ENCODE measurements at places on chromosomes 12 and 14. TPM values are rescaled to one million over a fixed set of nuclear protein-coding genes. Genes with fewer than 3 reads are reported as not detected.

DNA sequence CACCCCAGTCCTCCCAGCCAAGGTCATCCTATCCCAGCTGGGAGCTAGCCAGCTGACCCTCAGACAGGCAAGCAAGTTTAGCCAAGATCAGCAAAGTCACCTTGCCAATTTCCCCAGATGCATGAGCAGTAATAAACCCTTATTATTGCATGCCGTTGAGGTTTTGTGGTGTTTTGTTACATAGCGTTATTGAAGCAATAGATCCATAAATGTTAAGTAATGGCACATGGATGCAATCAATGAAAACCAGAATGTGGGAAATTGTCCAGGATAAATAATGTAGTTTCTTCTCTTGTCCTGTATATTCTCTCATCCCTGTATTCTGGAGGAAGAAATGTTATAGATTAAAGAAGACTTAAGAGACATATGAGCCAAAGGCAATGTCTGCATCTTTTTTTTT is 18.0 kb upstream of the TMEM260 start:
- no peak overlapping the region for H3K27ac ChIP-seq
- H3K4me1 ChIP-seq = no peaks in the 10 kb centered on the region
- DNase-seq = no peak
- no peaks in the 10 kb centered on the region for H3K27me3 ChIP-seq

- H3K4me3 ChIP-seq = no peak overlapping the region
- no peak for DNase-seq
- H3K4me1 ChIP-seq = peaks cover 3% of the 10 kb centered on the region
- peaks cover 9% of the 10 kb centered on the region for H3K36me3 ChIP-seq
Observed at GRCh38 chr12:2864198-2864597, 7.4 kb upstream of the TEX52 start.

DNA sequence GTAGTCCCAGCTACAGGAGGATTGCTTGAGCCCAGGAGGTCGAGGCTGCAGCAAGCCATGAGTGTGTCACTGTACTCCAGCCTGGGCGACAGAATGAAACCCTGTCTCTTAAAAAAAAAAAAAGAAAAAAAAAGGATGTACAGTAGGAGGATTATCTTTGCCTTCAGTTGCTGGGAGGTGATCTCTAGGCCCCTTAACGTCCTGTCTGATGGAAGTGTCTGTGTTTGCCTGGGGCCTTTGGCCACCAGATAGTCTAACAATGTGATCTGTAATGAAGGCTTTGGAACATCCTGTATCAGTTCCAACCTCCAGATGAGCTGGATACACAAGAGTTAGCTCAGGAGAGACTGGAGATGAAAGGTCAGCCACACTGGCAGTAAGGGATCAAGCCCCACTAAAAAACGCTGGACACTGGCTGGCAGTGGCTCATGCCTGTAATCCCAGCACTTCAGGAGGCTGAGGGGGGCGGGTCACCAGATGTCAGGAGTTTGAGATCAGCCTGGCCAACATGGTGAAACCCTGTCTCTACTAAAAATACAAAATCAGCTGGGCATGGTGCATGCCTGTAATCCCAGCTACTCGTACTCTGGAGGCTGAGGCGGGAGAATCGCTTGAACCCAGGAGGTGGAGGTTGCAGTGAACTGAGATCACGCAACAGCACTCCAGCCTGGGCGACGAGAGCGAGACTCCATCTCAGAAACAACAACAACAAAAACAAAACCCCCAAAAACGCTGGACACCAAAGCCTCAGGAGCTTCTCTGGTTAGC is 19.0 kb upstream of the HNF1A start:
- no peak for DNase-seq
- no peaks in the 10 kb centered on the region for H3K36me3 ChIP-seq
- H3K4me1 ChIP-seq = no peaks in the 10 kb centered on the region
- no peak overlapping the region for H3K27ac ChIP-seq

DNA sequence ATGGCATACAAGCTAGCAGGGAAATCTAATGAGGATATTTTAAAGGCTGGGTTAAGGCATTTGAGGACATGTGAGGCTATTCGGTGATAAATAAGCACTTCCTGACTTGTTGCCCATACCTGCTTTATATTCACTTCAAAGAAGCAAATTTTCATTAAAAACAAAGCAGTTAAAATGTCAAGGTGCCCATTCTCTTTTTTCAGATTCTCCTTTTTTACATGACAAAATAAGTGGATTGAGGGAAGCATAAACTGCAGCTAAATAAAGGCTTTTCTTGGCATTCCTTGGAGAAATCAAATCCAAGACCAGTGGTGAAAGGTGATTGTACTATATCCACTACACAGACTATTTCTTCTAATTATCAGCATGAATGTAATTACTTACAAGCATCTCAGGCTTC is 166.9 kb downstream of the PTCSC3 start:
- no peak for DNase-seq
- H3K27ac ChIP-seq = no peak overlapping the region
- H3K4me1 ChIP-seq = no peaks in the 10 kb centered on the region
- no peaks in the 10 kb centered on the region for H3K36me3 ChIP-seq
- no peak overlapping the region for H3K4me3 ChIP-seq

- no peak overlapping the region for H3K4me3 ChIP-seq
- no peaks in the 10 kb centered on the region for H3K27me3 ChIP-seq
- no peaks in the 10 kb centered on the region for H3K36me3 ChIP-seq
- H3K4me1 ChIP-seq = no peaks in the 10 kb centered on the region
Observed at GRCh38 chr14:69812711-69813110, 15.7 kb upstream of the SLC10A1 start.

GRCh38 chr12:121783766-121784165 is 9.7 kb downstream of the RHOF start:
- H3K27me3 ChIP-seq = no peaks in the 10 kb centered on the region
- H3K36me3 ChIP-seq = peaks cover 5% of the 10 kb centered on the region
- no peak overlapping the region for H3K4me3 ChIP-seq
- peak overlapping the region; percentile 39 for H3K27ac ChIP-seq
- DNase-seq = no peak
- H3K4me1 ChIP-seq = peaks cover 38% of the 10 kb centered on the region

DNA sequence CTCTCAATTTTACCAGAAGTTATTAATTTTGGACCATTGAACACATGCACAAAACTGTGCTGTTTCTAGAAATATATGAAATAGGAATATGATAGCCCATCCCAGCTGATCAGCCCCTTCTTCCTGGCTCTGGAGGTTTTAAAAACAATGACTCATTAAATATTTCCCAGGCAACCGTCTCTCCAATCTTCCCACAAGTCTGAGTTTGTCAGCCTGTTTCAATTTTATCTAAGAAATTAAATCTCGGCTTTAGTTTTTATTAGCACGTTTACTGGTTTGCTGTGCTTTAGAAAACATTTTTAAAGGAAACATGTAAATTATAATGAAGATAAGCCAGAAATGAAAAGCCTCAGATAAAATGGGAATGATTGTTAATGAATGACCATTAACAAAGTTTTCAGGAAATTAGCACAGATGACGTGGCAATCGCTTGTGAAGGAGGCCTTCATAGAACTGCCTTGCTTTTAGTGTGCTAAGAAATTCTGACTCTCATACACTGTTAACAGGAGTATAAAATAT is 89.3 kb upstream of the RAP1B start:
- peaks cover 3% of the 10 kb centered on the region for H3K4me1 ChIP-seq
- no peak overlapping the region for H3K4me3 ChIP-seq
- peak overlapping the region; percentile 68 for H3K27ac ChIP-seq
- no peaks in the 10 kb centered on the region for H3K27me3 ChIP-seq
- peak; percentile 87 for DNase-seq
- no peaks in the 10 kb centered on the region for H3K36me3 ChIP-seq

GRCh38 chr12:122079532-122080081 is 1.1 kb downstream of the MLXIP start:
- peak overlapping the region; percentile 79 for H3K27ac ChIP-seq
- H3K4me1 ChIP-seq = peaks cover 16% of the 10 kb centered on the region
- peaks cover 2% of the 10 kb centered on the region for H3K36me3 ChIP-seq
- H3K27me3 ChIP-seq = no peaks in the 10 kb centered on the region
- H3K4me3 ChIP-seq = peak overlapping the region; percentile 91
- DNase-seq = no peak

DNA sequence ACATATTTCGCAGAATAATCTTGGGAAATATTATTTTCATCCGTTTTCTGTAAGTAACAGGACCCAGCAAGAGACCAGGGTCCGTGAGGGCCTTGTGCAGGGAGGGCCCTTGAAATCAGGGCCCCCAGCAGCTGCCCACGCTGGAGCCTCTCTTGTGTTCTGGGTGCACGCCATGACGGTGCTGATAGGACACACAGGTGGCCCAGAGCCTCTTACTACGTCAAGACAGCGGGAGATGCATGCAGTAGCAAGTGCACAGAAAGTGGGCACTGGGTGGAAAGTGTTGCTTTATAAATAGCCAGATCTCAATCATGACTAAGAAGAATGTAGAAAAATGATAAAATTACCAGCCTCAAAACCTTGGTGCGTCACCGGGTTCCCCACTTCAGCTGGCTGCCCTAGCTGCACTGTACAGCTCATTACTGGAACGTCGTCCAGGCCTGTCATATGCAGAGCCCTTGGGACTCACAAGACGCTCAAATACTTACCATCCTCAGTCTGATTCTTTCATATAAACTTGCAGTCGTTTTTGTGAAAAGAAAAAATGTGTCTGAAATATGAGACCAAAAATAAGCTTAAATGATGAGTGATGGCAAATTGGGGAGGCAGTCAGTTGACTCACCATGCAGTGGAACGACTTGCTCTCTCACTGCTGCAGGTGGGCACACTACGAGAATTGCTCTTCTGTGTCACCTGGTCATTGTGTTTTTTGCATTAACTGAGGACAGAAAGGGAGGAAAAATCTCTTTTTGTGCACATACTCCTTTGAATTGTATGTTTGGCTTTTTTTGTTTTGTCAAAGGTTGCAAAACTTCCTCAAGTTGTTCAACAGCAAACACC is 68.2 kb downstream of the DDX51 start:
- no peak overlapping the region for H3K27ac ChIP-seq
- H3K4me1 ChIP-seq = no peaks in the 10 kb centered on the region
- no peak for DNase-seq

DNA sequence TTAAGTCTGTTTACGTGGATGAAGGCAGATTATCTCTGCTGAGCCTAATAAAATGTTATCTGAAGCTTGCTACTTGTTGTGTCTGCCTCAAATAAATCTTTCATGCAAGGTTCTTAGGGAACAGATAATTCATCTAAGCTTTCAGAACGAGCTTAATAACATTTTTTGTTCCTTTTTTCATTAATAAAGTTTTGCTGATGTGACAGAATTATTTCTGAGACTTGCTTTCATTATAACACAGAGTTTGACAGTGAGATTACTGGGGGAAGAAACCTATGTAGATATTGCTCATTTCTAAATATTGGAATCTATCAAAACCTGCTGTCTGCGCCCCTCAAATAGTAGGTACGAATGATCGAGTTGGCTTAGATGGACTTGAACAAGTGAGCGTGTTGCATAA is 948.7 kb upstream of the SEL1L start:
- DNase-seq = no peak
- no peak overlapping the region for H3K4me3 ChIP-seq
- H3K4me1 ChIP-seq = no peaks in the 10 kb centered on the region
- no peak overlapping the region for H3K27ac ChIP-seq

DNA sequence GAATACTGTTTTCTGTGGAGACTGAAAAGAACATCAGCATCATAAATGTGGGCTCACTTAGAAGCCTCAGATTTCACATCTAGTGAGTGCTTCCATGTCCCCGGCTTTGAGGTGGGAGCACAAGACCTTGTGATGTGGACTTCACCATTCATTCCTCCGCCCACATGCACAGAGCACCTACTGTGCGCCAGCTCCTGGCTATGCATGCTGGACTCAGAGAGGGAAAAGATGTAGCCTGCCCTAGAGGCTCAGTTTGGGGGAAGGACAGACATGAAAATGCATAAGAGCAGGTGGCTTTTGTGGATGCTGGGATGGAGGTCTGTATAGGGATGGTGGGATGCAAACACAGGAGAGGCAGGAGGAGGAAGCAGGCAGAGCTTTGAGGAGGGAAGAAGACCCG is 65.0 kb downstream of the SERPINA3 start:
- no peaks in the 10 kb centered on the region for H3K4me1 ChIP-seq
- no peak overlapping the region for H3K27ac ChIP-seq
- DNase-seq = no peak
- no peak overlapping the region for H3K4me3 ChIP-seq

- H3K4me1 ChIP-seq = no peaks in the 10 kb centered on the region
- no peak overlapping the region for H3K4me3 ChIP-seq
- DNase-seq = no peak
- no peaks in the 10 kb centered on the region for H3K36me3 ChIP-seq
Observed at GRCh38 chr12:96057986-96058553, 22.7 kb upstream of the LTA4H start.

DNA sequence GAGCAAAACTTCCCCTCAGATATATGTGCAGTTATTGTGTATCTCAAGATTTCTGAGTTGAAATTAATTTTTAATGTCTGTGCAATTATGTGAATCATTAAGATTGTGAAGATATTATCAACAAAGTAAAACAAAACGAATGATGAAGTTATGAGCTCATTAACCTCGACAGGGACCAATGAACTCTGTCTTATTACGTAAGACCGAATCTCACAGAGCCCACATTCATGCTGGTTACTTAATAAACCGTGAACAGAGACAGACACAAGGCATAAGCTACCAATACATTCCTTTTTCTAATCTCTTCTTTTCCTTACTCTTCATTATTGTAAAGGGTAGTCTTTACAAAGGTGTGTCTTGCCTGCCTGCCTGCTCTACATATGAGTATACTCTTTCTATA is 568.7 kb downstream of the RPS29 start:
- no peaks in the 10 kb centered on the region for H3K27me3 ChIP-seq
- H3K4me3 ChIP-seq = no peak overlapping the region
- H3K27ac ChIP-seq = no peak overlapping the region
- no peaks in the 10 kb centered on the region for H3K4me1 ChIP-seq
- H3K36me3 ChIP-seq = no peaks in the 10 kb centered on the region

Gene KERA
- total RNA-seq = not detected

Gene ACSM4
- not detected for total RNA-seq

Gene BRI3BP
- 2.6 TPM for total RNA-seq

Gene EFS
- 12.2 TPM for total RNA-seq

Gene B4GALNT3
- not detected for total RNA-seq

Gene PLEKHH1
- total RNA-seq = 0.33 TPM

Gene GPRC5D
- total RNA-seq = not detected

Gene GLT8D2
- total RNA-seq = 12.6 TPM
